Hepatic stellate cell (primary cell): ENCODE measurements at places on chromosomes 13 and 19.

DNA sequence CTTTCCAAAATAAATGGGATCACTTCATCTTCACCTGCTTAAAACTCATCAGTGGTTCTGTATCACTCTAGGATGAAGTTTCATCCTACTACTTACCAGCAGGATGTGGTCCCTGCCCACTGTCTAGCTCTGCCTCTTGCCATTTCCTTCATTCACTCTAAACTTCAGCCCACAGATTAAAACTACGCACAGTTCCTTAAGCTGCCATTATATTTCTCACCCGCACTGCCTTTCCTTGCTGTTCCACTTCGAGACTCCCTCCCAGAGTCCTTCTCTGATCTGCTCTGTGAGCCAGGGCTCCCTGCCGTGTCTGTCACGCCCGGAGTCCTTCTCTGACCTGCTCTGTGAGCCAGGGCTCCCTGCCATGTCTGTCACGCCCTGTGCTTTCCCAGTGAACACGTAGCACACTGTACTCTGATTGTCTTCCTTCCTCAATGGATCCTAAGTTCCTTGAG lies 52.0 kb upstream of the NPAS1 start:
- no peak for DNase-seq

- no peak for DNase-seq
Observed at GRCh38 chr19:17751103-17751911, at the start of gene FCHO1. TSS of gene FCHO1 (plus strand) at chr19:17751477. CDS start at chr19:17755165, 3,688 bp downstream.

GRCh38 chr13:73793361-73793760 lies 340.8 kb downstream of the KLF12 start:
- no peak for DNase-seq

GRCh38 chr19:38686530-38686888 lies 39.1 kb downstream of the ACTN4 start:
- no peak for DNase-seq

DNA sequence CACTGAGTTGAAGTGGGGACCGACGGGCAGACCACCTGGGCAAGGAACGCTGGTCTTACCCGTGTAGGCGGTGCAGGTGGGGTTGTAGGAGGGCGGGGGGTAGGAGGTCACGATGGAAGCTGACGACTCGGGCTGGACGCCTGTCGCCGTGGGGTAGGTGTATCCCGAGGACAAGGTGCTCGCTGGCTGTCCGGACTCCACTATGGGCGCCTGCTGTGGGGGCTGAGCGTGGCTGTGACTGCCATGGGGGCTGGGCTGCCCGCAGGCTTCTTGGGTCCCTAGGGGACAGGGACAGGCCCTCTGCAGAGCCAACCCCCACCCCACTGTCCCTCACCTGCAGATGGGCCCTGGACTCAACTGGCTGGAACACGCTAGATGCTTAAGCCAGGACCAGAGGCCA lies 37.2 kb downstream of the ZFR2 start:
- DNase-seq = no peak

- DNase-seq = no peak
Observed at GRCh38 chr13:90171649-90172048, 1175.8 kb upstream of the MIR17HG start.

DNA sequence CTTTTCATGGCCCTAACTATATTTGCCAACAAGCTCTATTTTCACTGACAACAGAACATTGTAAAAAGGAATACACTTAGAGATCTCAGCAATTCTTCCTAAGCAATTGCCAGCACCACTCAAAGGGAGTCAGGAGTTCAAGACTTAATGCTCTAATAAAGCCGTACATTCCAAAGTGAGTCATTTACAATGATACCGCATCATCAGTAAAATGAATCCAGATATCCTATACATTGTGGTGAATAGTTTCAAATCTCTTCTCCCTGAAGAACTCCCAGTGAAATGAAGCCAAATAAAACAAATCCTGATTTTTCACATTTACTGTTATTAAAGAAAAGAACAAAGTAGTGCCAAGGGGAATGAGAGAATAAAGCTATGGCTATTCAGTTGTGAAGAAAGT lies 2898.7 kb upstream of the PCDH20 start:
- DNase-seq = peak; percentile 2

GRCh38 chr13:94557684-94558235 lies 38.2 kb downstream of the TGDS start:
- no peak for DNase-seq

GRCh38 chr13:22948421-22948820 lies 232.4 kb upstream of the SGCG start:
- DNase-seq = no peak

GRCh38 chr13:78598116-78598781 lies 5.1 kb downstream of the POU4F1 start:
- DNase-seq = no peak

- no peak for DNase-seq
Observed at GRCh38 chr19:50324331-50324730, 4.8 kb downstream of the KCNC3 start.

DNA sequence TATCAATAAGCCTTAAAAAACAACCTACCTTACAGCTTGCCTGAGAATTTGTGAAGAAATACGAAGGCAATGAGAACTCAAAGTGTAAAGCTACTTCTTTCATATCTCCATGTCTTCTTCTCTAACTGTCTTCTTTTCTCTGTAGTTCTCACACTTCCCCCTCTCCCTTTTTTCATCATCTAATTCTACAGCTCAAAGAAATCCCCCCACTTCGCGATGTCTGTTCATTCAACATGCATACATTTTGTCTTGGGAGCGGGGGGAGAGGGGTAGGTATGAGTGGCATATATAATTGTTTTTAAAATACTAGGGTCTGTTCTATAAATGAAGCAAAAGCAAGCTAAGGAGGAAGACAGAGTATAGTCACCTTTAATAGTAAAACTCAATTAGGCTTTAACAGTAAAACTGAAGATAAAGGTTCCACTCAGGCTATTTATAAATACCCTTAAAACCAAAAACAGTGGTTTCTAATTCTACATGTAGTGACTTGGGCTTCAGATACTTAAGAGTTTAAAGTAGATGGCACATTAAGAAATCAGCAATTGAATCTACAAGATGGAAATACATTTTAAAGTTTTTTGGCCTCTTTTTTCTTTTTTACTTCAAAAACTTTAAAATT lies 106.9 kb downstream of the KLF12 start:
- DNase-seq = no peak

DNA sequence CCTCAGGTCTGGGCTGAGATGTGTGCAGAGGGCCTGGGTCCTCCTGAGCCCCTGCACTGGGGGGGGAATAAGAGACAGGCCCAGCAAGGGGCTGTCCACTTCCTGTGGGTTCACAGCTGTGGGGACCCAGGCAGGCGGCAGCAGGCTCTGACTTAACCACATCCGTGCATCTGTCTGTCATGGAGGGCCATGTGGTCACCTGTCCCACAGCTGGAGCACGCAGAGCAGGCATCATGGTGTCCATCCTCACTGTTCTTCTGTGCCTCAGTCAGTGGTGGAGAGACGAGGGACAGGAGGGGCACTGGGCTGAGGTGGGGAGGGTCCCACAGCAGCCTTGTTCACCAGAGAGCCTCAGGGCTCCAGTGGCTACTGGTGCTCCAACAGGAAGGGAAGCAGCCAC lies 16.3 kb upstream of the KIR3DL3 start:
- no peak for DNase-seq

DNA sequence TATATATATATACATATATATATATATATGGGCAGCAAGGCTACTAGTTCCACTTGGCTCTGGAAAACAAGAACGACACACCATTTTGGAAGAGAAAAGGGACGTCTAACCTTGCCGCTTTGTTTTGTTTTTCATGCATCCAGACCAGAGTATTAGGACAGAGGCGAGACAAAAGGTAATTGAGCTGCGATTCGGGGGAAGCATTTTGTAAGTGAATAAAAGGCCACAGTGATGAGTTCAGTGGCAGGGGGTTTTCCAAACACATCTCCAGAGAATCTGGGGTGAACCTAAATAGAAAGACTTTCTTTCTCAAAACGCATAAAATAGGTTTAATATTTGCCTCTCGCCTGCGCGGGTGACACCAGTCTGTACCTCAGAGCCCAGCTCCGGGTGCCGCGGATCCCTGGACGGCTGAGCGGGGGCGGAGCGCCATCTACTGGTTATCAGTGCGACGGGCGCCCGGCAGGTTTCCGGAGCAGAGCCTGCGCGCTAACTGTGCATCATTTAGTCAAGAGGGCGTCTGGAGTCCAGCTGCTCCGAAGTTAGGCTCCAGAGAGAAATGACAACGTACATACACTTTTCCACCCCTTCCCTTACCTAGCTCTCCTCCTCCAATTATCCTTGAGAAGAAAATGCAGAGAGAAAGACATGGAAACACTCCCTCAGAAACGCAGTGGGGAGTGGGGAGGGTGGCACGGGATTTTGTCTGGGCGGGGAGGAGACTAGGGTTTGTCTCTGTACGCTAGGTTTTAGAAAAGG lies 262.3 kb downstream of the TBC1D4 start:
- DNase-seq = peak; percentile 77

DNA sequence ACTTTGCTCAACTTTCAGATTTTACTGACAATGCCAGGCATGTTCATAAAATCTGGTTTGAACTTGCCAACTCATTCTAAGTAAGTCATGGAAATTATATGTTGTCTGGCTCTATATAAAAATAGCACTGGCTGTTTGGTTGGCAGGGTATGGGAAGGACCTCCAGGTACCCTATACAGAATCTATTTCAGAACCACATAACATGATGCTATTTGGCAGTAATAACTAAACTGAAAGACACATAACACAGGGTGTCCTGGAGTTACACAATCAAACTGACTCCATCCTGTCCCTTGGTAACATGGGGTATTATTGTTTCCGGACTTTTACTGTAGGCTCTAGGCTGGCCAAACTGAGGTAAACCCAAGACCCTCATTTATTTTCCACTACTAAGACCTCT lies 248.8 kb downstream of the RGCC start:
- no peak for DNase-seq

DNA sequence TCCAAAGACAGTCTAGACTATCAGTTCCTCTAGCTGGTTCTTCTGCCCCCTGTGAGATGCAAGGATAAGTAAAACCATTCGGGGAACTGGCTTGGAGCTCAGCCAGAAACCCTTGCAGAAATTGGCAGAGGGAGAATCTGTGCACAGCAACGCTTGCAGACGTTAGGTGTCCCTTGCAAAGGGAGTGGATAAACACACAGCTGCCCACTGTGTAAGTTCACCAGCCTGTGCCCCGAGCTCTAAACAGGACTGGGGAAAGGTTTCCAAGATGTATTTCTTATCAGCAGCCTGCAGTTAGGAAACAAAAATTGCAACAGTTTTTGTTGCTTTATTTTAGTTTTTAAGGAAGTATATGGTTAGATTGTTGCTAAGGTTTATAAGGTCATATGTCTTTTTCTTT lies 19.0 kb upstream of the ADGRE1 start:
- DNase-seq = no peak

- peak; percentile 12 for DNase-seq
Observed at GRCh38 chr13:98096059-98096458, 46.8 kb upstream of the FARP1 start.

DNA sequence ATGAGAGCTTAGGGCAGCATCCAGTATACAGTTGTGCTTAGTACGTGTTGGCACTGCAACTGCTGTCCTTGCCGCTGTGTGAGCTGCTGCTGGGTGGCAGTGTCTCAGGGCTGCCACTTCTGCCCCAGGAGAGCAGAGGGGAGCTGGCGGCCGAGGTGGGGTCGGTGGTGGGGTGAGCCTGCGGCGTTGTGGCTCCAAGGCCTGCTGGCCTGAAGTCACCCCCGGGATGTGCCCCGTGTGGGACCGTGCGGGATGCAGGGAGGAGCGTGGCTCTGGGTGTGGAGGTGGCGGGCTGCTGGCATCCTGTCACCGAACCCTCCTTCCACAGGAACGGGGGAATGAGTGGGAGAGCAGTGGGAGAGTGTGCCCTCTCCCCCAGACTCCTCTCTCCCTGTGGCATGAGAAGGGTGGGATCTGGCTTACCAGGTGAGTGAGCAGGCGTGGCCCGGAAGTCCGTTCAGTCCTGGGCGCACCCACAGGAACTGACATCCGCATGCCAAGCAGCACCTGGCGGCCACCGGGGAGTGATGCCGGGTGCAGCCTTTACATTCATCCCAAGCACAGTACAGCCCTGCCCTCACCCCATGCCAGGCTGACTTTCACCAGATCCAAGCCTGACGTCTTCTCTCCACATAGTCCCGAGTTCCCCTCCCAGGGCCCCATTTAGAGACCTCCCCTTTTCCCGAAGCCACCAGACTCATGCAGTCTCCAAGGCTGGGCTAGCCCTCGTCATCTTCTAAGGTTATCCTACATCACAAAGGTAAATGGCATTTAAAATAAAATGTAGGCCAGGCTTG lies 26.6 kb downstream of the MCF2L start:
- no peak for DNase-seq

DNA sequence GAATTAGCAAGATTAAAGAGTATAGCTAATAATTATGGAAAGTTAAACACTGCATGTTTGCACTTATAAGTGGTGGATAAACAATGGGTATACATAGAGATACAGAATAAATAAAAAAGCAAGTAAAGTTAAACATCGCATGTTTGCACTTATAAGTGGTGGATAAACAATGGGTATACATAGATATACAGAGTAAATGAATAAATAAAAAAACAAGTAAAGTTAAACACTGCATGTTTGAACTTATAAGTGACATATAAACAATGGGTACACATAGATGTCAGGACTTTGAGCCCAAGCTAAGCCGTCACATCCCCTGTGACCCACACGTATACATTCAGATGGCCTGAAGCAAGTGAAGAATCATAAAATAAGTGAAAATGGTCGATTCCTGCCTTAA lies 1533.3 kb upstream of the SPRY2 start:
- no peak for DNase-seq

- DNase-seq = no peak
Observed at GRCh38 chr19:54252243-54252642, 4.8 kb downstream of the LILRB5 start.

GRCh38 chr13:51370811-51371210 lies 31.3 kb downstream of the SERPINE3 start:
- DNase-seq = no peak

- no peak for DNase-seq
Observed at GRCh38 chr19:48469934-48470680, 938 bp downstream of the CYTH2 start.

- no peak for DNase-seq
Observed at GRCh38 chr13:89951341-89951740, 1396.1 kb upstream of the MIR17HG start.

GRCh38 chr19:778910-779653 lies 18.2 kb upstream of the PTBP1 start:
- DNase-seq = peak; percentile 91
